ENCODE measurements at places on chromosomes 13 and 19.

GRCh38 chr13:49939321-49939720 is 3.2 kb upstream of the SPRYD7 start:
- no peak for DNase-seq

GRCh38 chr19:41532526-41532925 is 43.4 kb upstream of the CEACAM21 start:
- no peak for DNase-seq

DNA sequence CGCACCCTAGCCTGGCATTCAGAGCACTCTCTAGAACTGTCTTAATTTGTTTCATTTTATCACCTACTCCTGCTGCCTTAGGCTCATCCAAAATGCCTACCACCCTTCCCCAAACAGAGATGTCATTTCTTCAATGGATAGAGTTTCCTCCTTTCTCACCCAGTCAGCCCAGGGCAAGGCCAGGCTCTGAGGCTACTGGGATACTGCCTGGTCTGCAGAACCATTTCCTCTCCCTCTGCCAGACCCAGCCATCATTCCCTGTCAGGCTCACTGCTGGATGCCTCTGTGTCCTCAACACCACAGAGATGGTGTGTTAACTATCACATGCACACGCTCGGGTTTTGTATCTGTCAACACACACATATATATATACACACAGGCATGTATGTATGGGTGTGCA is 47.2 kb downstream of the C13orf42 start:
- DNase-seq, result no peak

DNA sequence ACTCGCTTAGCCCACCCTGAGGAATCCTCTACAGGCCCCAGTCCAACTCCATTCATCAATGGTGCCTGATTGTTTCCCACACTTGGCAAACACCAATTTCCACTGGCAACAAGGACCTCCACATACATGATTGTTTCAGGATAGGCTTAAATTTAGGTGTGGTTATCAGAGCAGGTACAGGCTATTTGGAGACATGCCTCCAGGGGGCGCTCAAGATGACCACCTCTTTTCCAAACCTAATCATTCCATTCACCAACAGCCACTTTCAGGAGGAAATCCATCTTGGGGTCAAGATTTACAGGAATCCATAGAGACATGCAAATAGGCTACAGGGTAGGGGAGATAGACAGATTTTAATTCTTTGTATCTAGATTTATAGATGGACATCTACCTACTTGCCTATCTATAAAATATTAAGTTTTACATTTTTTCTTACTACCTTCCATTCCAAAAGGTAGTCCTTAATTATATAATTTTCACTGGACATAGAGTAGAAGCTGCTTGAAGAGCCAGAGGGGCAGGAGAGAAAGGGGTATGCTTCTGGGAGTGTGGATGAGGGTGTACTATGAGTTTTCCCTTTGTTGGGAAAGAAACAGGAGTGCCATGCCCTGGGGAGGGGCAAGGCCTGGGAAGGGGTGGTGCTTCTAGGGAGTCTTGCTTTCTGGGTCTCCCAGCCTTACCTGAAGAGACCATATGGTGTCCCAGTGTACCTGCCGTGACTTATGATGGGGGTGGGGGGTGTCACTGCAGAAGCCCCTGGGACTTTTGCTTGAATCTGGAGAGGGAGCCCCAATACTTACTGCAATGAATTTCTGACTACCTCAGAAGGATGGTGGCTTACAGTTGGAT is 14.1 kb upstream of the PCDH8 start:
- DNase-seq, result no peak

DNA sequence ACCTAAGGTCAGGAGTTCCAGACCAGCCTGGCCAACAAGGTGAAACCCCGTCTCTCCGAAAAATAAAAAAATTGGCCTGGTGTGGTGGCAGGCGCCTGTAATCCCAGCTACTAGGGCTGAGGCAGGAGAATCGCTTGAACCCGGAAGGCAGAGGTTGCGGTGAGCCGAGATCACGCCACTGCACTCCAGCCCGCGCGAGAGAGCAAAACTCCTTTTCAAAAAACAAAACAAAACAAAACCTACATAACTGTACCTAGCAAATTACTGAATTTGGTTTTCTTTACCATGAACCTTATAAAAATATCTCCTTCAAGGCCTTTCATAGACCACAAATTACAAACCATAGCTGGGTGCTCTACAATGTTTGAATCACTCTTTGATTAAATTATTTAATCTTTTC is 760 bp downstream of the ZNF91 start:
- no peak for DNase-seq

DNA sequence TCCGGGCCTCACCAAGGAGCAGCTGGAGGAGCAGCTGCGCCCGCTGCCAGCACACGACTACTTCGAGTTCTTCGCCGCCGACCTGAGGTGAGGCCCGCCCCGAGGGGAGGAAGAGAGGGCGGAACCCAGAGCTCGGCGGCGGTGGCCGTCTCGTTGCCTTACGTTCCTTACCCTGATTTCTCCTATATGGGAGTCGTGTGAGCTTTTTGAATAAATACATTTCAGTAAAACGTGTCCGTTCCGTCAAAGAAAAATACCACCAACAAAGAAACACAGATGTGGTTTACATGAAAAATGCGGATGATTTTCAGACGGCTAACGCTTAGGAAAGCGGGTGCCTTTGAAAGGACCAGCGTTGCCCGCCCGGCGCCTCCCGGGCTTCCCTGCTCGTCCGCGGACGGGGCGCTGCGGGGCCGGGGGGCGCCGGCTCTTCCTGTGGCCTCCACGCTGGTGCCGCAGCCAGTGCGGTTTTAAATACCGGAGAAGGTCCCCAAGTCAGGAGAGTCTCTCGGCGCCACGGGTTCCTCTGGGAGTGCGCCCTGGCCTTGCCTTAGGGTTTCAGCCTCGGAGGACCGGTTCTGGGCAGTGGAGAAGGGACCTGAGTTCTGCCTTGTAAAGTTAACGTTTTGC is 755 bp downstream of the UPF3A start:
- DNase-seq, result peak; percentile 69
